ENCODE measurements at places on chromosomes 7 and 10.

- DNase-seq = no peak
Observed at GRCh38 chr7:84841809-84842208, 345.0 kb downstream of the SEMA3D start.

DNA sequence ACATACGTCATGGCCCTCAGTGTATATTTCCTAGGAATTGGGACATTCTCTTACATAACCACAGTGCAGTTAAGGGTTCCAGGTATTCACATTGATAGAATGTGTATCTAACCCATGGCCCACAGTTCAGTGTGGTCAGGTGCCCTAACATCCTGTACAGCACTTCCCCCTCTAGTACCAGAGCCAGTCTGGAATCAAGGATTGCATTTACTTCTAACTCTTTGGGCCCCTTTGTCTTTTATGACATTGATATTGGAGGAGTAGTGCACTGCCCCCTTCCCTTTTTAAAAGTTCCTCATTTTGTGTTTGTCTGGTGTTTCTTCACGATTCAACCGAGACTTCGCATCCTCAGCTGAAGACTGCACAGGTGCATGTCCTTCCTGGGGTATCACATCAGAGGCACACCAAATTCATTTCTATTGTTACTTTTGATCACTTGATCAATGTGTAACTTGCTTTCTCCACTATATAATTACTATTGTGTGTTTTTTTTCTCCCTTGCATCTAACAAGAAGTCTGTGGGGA lies 22.4 kb upstream of the NPFFR1 start:
- DNase-seq = no peak

DNA sequence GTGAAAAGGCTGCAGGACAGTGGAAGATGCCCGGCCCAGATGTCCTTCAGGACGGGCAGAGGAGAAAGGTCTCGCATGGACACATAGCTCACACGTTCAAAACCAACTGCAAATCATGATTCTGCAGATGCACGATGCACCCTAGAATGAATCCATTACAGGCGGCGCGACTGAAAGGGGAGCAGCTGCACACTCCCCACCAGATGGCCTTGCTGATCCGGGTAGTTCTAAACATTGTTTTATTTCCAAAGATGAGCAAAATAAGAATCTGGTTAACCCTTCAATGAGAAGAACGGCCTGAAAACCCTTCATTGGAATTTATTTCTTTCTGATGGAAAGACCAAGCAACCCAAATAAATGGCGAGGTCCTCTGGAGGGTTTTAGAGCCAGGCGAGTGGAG lies 33.8 kb downstream of the CHST15 start:
- DNase-seq = no peak

GRCh38 chr10:29757551-29758297 lies 123.0 kb upstream of the SVIL start:
- DNase-seq = no peak

DNA sequence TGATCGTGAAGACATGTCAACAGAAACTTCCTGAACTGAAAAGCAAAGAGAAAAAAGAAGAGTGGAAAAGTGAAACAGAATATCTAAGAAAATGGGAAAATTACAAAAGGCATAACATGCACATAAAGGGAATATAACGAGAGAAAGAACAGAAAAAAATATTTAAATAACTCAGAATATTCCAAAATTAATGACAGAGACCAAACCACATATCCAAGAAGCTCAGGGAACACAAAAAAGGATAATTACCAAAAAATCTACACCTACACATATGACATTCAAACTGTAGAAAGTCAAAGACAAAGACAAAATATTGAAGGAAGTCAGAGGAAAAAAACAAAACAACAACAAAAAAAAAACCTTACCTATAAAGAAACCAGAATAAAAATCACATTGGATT lies 105.5 kb downstream of the OR13A1 start:
- DNase-seq = no peak

DNA sequence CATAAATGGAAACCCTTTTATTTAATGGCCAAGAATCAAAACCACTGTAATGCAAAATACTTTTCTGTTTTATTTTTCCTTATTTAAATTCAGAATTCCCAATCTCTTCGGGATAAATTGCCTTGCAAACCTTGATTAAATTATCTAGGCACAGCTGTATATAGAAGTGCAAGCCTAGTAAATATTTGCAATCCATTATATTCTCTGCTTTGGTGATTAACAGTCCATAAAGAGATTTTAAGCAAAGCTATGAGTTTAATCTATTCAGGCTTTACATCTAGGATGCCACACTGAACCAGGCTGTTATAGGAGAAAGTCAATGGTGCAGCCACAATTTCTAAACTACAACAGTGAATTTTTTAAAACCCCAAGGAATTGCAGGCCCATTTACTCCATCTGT lies 43.6 kb upstream of the THSD7A start:
- DNase-seq = no peak

DNA sequence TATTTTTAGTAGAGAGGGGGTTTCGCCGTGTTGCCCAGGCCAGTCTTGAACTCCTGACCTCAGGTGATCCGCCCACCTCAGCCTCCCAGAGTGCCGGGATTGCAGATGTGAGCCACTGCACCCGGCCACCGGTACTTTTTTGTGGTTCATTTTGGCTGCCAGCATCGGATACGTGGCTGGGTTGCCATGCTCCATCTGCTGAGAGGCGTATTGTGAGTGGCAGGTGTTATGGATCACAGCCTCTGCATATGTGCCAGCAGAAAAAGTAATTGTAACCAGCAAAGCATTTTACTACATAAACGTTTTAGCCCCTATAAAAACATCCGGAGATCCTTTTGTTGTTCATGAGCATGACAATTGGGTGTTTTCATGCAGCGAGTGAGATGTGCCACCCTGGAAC lies 7.1 kb downstream of the FOXK1 start:
- DNase-seq = no peak

- DNase-seq = no peak
Observed at GRCh38 chr10:5684971-5685763, 529 bp downstream of the TASOR2 start.

DNA sequence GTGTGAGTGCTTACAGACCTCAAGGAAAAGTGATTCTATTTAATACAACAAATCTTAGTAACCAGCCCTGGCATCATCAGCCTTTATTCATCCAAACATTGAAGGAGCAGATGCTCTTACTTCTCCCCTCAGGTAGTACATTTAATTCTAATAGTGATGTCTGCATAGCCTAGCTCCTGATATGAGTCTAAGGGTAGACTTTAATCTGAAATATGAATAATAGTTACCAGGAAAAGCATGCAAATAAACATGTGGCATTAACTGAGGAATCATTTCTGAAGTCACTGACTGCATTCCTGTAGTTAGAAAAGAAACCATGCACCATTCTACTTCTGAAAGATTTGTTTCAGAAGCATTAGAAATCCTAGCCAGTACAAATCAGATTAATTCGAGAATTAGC lies 25.7 kb upstream of the LMBR1 start:
- no peak for DNase-seq

DNA sequence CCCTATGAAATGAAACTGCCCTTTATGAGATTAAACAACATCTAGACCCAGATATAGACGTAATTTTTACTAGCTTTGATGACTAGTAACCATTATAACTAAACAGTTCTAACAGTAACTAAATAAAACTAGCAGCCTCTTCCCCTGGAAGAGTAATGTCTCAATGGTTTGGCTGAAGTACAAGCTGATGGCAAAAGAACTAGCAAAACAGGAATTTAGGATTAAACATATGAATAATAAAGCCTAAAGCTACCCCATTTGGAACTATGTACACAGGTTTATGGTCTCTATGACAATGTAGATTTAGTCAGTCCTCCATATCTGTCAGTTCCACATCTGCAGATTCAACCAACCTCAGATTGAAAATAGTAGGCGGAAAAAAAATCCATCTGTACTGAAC lies 6.4 kb downstream of the DPY19L1 start:
- no peak for DNase-seq

DNA sequence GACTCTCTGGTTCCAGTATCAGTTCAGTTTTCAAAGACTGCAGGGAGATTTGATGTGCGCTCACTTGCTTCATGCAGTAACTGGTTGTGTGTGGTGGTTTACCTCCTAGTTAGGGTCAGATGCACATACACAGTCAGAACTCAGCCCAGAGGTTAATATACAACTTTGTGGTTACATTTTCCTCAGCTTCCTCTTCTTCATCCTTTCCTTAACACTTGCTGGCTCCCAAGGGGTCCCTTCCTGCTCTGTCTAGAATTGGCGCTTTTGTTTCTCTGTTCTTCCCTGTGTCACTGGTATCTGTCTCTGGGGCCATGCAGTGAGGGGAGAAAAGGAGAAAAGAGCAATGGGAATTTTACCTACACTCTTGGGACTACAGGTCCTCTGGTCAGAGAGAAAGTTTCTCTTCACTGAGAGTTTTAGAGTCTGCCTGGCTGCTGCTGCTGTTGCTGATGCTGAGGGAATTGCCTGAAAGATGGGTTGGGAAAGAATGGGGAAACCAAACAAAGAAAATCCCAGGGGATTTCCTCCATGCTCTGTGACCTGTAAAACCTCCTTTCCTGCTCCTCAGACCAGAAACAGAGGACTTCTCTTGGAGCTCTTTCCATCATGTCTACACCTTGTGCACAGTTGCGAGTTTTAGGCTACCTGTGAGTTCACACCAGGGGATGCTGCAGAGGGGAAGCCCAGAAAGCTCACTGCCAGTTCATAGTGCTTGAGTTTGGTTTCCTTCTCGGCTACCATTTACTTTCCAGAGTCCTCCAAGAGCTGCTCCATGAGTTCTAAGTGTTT lies 74.6 kb downstream of the WDFY4 start:
- no peak for DNase-seq

DNA sequence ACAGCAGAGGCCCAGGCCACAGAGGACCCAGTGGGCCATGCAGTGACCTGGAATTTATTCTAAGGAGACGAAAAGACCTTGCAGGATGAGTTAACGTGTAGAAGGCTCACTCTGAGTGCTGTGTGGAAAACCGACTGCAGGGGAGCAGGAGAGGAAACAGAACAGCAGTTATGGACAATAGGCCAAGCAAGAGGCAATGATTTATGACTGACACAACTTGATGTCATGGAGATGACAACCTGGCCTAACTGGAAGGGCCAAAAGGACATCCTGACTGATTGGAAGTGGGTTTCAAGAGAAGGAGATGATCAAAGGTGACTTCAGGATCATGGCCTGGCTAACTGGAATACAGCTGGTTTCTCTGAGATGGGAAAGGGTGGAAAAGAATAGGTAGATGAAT lies 70.2 kb upstream of the RAPGEF5 start:
- no peak for DNase-seq

- DNase-seq = no peak
Observed at GRCh38 chr7:82624337-82624736, 180.8 kb upstream of the CACNA2D1 start.

DNA sequence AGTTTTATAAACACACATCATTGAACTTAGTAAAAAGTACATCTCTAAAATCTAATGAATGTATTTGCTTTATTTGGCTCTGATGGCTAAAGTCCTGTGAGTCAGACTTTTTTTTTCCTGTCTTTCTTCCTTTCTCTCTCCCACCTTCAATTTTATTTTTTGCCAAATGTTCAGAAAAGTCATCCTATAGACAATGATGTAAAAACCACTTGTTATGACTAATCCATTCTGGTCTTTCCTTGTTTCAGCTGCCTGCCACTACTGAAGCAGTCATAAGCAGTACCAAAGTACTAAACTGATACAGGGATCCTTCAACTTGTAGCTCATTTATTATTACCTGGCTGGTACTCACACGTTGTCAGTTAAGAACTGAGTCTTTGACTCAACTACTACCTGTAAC lies 23.9 kb downstream of the HECTD2 start:
- no peak for DNase-seq

DNA sequence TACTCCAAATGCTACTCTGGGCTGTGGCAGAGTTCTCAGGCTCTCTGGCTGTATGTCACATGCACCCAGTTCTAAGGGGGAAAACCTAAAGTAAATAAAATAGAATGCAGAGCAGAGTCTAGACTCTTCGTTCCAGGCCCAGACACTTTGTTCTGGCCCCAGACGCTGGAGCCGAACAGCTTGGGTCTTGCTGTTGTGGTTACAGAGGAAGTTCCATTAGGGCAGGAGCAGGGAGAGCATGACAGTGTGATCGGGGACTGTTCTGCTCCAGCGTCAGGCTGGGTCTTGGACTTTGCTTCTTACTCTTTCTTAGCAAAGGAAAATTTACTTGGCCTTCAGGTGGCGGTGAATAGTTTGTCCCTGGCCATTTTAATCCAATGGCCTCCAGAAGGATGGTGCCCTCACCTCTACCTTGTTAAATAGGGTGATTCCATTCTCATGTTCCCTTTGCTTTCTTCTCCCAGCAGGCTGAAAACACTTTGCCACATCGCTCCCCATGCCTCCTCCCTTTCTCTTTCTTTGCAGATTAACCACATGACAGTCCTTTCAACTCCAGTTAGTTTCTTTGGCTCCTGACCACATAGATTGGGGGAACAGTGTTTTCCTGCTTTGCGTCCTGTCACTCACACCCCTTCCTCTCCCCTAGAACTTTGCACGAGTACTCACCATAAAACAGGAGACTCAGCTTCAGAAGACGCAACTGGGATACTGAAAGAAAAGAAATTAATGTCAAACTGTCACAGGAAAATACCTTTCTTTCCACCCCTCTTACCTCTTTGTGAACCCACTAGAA lies 730.8 kb downstream of the SUGCT start:
- no peak for DNase-seq

- DNase-seq = no peak
Observed at GRCh38 chr7:79455173-79455790, 1.8 kb upstream of the MAGI2 start.

DNA sequence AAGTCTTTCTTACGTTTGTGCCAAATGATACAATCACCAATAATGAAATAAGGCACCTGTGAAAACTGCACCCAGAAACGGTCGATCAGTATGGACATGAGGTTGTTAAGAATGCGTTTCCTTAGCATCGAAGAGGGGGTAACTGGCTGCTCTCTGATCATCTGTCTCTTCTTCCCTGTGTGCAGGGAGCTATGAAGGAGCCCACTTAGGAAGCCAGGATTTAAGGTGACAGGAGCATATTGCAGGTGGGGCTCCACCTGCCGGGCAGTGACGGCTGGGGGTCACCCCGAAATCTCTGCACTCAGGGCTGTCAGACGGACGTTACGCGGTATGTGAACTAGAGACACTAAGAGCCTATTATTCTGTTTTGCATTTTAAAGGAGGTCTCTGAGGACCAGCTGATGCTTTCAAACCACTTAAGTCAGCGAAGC lies 64.5 kb downstream of the CARD11 start:
- DNase-seq = no peak

GRCh38 chr10:97371696-97372095 lies 29.4 kb downstream of the RRP12 start:
- no peak for DNase-seq

- no peak for DNase-seq
Observed at GRCh38 chr7:141660259-141660658, 41.7 kb downstream of the DENND11 start.

- DNase-seq = no peak
Observed at GRCh38 chr7:31767686-31768358, 80.8 kb downstream of the PPP1R17 start.

GRCh38 chr7:153440715-153441114 lies 611.5 kb upstream of the DPP6 start:
- no peak for DNase-seq

DNA sequence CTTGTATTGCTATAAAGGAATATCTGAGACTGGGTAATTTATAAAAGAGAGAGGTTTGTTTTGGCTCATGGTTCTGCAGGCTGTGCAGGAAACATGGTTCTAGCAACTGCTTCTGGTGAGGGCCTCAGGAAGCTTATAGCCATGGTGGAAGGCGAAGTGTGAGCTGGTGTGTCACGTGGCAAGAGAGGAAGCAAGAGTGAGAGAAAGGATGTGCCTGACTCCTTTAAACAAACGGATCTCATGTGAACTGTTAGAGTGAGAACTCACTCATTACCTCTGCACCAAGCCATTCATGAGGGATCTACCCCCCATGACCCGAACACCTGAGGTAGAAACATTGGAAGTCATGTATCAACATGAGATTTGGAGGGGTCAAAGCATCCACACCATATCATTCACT lies 7.7 kb upstream of the ITPRIP start:
- DNase-seq = no peak
